ENCODE measurements at places on chromosomes 13 and 19.

- no peak for DNase-seq
Measured at GRCh38 chr19:33957804-33958203, 161.1 kb downstream of the KCTD15 start.

GRCh38 chr13:27004866-27005265 is 166.7 kb downstream of the USP12 start:
- no peak for DNase-seq

GRCh38 chr19:19434483-19435045 is 29.1 kb downstream of the GATAD2A start:
- DNase-seq = no peak

- no peak for DNase-seq
Measured at GRCh38 chr13:40562975-40563349, 103.5 kb downstream of the FOXO1 start.

- DNase-seq = no peak
Measured at GRCh38 chr13:89900104-89900765, 1447.3 kb upstream of the MIR17HG start.

DNA sequence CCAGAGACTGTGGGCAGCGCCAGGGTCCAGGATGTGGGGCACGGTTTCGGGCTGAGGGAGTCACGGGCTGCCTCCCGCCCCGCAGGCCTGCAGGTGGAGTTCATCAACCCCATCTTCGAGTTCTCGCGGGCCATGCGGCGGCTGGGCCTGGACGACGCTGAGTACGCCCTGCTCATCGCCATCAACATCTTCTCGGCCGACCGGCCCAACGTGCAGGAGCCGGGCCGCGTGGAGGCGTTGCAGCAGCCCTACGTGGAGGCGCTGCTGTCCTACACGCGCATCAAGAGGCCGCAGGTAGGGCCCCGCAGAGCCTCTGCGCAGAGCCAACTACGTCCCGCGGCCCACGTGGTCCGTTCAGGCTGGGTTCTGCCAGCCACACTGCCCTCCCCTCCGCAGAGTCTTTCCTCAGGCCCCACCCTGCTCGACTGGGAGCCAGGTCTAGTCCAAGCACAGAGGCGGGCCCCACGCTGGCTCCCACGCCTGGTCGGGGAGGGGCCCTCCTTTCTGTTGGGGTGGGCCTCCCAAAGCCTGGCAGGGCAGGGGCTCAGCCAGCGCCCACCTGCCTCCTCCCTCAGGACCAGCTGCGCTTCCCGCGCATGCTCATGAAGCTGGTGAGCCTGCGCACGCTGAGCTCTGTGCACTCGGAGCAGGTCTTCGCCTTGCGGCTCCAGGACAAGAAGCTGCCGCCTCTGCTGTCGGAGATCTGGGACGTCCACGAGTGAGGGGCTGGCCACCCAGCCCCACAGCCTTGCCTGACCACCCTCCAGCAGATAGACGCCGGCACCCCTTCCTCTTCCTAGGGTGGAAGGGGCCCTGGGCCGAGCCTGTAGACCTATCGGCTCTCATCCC is 2.0 kb upstream of the POLD1 start:
- no peak for DNase-seq

DNA sequence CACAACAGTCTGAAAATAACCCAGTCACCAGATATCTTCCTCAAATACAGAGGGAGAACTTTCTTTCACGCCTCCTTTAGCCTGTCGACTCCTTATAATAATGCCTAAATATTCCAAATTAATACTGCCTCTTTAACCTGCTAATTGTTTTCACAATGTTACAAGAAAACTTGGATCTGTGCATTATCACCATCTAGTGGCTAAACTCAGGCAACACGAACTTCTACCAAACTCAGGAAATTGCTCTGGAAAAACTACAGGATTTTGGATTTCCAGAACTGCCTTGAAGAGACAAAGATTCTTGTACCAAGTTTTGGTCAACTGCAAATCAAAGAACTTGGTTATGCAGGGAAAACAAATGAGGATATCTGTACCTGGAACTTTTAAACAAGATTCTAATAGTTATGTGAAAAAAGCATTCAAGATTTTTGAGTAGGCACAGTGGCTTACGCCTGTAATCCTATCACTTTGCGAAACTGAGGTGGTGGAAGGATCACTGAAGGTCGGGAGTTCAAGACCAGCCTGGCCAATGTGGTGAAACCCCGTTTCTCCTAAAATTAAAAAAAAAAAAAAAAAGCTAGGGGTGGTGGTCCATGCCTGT is 10.8 kb downstream of the CLN5 start:
- DNase-seq = no peak

DNA sequence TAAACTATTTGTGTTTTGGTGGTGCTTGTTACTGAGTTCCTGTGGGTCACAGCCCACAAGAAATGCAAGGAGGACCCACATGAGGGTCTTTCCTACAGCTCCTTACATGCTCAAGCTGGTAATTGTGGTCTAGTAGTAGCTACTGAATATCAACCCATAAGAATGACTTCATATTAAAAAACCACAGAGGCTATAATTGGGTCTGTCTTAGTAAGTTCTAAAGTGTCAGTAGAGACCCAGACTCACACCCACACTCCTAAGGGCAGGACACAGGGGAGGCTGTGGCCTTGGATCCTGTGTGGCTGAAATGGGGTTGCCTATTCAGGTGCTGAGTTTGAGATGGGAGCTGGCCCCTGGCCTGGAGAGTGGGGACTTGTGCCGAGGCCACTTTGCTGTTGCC is 19.6 kb downstream of the TFDP1 start:
- no peak for DNase-seq

- peak; percentile 62 for DNase-seq
Measured at GRCh38 chr13:29847501-29847983, 2.9 kb downstream of the UBL3 start.

GRCh38 chr13:52026246-52026626 is 1.7 kb downstream of the UTP14C start:
- no peak for DNase-seq

DNA sequence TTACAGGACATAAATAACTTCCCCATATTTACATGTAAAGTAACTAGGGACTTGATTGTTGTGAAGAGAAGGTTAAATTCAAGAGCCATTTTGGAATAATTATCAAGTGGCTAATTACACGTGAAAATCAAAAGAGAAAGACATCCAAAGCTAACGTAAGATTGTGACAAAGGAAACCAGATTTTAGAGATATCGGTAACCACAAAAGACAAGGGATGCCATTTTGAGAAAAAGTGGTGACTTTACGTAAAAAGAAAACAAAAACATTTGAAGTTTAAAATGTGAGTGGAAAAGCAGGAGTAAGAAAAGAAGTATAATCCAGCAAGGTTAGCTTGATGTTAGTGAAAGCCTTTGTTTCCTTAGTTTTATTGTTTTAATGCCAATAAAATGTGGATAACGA is 10.9 kb upstream of the VWA8 start:
- DNase-seq = no peak

GRCh38 chr19:55109527-55110291 is 7.7 kb downstream of the PPP1R12C start:
- no peak for DNase-seq

- no peak for DNase-seq
Measured at GRCh38 chr13:42247883-42248282, 24.1 kb upstream of the AKAP11 start.

DNA sequence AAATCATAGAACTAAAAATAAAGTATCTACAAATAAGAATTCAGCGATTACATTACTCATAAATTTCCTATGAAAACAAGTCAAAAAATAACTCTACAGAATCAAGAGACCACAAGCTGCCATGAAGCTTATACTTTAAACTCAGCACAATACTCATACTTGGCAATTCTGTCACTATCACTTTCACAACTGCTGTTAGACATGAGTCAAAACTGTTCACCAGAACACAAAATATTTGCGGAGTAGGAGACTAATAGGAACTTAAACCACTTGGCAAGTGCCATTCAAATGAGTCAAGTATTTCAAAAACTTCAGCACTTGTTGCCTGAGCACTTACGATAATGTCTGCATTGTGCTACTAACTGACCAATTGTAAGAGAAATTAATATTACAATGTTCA is 387.8 kb upstream of the GPC6 start:
- DNase-seq = no peak

- DNase-seq = peak; percentile 27
Measured at GRCh38 chr13:28707629-28708427, 10.9 kb downstream of the SLC46A3 start.

DNA sequence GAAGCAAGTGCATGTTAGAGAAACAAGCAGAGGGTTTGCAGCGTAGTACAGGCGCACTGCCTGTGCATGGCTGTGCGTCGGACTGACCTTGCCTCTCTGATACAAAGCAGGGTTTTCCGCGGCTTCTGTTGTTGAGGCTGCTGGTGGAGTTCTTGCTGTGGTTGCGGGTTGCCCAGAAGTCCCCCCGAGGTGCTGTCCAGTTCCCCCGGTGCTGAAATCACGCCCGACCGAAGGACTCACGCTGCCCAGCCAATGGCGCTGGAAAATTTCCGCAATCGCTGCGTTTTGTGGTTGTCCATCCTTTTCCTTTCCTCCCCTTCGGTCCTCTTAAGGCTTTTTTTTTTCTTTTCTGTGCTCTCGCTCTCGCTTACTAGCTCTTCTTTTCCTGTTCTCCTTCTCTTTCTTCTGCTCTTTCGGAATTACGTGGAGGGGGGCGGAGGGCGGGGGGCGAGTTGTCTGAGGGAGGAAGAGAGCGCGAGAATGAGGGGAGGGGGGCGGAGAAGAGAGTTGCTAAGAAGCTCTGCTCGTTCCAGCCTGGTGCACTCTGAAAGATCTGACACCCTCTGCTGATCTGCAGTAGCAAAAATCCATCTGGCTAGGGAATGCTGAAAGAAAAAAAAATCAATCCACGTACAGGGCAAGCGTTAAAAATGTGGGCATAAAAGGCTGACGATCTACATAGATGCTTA is at the start of gene SLITRK1:
Gene SLITRK1, minus strand, starts transcription at position 558 of the 689 bp plus-strand sequence. CDS start 967 bp downstream, outside the sequence.
- DNase-seq = peak; percentile 93

- DNase-seq = no peak
Measured at GRCh38 chr19:46635920-46636761, at the start of gene GNG8. Gene GNG8 (minus strand): TSS chr19:46636202. CDS start chr19:46634682, 1,520 bp downstream.

DNA sequence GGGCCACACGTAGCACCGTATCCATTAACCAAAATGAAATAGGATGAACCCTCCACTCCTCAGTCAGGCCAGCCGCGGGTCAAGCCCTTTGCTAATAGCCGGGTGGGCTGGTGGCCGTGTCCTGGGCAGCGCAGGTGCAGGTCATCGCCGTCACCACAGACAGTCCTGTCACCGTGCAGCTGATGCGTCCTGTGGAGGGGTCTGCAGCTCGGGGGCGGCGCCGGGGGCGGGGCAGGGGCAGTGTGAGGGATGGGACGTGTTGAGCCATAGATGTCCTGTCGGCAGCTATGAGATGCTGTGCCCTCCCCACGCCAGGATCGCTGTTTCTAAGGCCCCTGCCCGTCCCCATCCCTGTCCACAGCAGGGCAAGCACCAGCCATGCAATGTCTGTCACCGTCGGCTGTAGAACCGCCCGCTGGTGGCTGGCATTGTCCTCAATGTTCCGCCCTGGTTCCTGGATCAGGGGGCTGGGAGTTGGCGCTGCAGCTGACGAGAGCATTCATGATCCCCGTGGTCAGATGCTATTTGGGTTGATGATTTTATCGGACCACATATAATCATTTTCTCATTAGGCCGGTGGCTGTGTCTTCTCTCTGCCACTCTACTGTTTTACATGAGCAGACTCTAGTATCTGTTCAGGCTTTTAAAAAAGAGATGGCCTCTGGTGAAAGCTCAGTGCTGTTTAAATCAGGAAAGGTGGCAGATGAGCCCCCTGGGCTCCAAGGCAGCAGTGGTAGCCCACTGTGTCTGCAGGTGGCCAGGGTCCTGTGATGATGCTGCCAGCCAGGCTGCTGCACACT is 126.1 kb downstream of the KDM4B start:
- no peak for DNase-seq

DNA sequence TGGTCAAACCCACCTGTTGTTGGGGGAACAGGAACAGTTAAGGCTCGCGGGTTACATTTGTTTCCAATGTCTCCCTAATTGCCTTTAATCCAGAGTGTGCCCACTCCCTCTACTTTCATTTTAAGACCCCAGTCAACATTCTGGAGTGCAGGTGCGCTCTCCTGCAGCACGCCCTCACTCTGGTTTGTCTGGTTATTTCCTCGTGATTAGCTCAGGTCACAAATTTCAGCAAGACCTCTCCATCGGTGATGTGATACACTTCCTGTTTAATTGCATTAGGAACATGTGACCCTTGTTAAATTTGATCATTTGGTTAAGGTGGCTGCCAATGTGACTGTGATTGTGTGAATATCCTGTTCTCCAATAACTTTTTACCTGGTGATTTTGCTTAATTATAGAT is 53.0 kb downstream of the TEX29 start:
- DNase-seq = no peak

DNA sequence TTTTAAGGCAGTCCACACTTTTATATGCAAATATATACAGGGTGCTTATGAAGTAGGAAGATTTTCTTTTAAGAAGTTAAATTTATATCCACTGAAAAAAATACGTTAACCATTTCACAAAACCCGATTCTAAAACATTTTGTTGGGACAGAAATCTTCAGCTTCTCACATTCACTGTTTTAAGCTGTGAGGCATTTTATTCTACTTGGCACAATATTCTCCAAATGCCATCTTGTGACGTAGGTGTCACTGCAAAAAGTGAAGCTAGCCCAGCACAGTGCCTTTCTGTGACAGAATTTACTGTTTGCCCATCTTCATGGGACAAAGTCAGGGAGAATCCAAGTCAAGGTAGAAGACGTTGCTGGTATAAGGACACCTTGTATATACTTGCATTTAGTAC is 94.5 kb upstream of the SLC15A1 start:
- no peak for DNase-seq

DNA sequence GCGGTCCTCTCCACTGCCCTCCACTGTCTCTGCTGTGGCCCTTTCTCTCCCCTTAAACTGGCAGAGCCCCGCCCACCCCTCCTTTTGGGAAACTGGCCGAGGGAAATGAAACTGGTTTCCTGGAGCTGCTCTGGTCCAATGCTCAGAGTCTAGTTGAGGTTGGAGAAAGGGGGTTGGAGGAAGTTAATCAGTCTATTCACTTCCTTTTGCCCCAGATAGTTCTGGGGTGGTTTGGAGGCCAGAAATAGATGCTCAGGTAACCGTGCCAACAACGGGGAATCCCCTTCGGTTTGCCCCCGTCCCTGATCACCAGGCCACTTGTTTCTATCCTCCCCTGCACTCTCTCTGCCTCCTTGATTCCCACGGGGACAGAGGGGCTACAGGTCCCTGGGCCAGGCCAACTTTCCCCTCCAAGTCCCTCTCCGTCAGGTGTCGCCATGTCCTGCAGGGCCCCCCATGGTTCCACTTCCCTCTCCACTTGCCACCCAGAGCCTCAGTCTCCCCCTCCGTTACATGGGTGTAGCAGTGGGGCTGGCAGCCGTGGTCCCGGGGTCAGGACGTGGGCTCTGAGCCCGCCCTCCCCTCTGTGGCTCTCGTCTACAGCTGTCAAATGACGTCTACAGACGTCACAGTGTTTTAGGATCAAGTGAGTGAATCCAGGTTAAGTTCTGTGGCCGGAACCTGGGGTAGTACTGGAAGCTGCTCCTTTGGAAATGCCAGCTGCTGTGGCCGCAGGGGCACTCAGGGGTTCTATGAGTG is at the start of gene IL4I1:
Gene IL4I1, minus strand, starts transcription at position 25 of the 759 bp plus-strand sequence. CDS start 727 bp downstream, outside the sequence.
- no peak for DNase-seq

DNA sequence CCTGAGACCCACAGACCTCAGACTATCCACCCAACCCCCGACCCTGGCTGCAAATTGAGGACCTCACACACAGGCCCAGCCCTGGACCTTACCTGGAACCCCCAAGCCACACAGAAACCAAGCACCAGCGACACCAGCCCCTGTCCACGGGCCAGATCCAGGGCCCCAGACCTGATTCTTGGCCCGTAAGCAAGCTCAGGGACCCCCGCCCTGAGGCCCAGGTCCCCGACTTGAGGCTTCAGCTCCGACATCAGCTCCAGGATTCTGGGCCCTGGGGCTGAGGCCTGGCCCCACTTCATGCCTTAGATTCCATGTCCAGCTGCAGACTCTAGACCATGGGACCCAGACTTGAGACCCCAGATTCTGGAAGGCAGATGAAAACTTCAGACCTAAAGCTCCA is 6.3 kb downstream of the TTYH1 start:
- no peak for DNase-seq

All from HAP-1 (cell line).